ENCODE measurements at places on chromosomes 5 and 9.

DNA sequence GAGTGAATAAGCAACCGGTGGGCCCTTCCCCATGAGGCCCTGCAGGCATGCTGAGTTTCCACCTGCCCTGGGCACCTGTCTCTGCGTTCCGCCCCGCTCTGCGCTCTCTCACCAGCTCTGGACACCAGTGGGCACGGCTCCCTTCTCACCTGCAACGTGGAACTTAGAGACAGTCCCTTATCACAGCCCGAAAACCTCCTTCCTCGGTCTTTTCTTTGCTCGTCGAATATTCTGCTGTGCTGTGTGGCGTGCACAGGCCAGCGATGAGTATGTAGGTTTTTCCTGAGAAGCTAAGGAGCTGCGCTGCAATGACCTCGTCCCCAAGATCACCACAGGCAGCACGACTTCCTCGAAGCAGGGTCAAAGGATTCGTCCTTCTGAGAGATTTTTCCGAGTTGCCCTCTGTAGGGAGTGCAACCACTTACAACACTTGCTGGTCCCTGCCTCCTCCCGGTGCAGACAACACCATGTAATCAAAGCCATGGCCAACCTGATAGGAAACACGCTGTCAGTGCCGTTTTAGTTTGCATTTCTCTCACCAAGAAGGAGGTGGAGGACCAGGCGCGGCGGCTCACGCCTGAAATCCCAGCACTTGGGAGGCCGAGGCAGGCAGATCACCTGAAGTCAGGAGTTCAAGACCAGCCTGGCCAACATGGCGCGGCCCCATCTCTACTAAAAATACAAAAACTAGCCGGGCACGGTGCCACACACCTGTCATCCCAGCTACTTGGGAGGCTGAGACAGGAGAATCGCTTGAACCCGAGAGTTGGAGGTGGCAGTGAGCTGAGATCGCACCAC lies 27.2 kb upstream of the NOTCH1 start:
- DNase-seq, result no peak

DNA sequence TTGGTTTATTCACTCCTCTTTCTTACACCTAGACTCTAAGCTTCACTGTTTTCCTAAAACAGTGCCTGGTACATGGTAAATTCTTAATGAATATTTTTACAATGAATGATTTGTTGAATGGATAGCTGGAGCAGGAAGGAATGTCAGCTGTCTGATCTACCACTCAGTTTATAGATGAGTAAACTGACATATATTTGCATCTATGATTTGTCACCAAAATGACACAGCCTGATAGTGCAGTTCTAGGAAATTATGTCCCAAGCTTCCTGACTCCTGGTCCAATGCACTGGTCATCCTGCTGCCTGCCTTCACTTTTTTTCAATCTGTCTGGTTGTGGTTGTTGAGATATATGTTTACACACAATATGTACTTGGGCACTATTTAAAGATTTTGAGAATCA lies 651.7 kb upstream of the WWC1 start:
- no peak for DNase-seq

- no peak for DNase-seq
Measured at GRCh38 chr9:127233989-127234388, 30.6 kb upstream of the GARNL3 start.

GRCh38 chr9:111917201-111917600 lies 20.6 kb downstream of the UGCG start:
- no peak for DNase-seq

GRCh38 chr5:105565531-105565930 lies 2002.9 kb upstream of the NUDT12 start:
- no peak for DNase-seq

DNA sequence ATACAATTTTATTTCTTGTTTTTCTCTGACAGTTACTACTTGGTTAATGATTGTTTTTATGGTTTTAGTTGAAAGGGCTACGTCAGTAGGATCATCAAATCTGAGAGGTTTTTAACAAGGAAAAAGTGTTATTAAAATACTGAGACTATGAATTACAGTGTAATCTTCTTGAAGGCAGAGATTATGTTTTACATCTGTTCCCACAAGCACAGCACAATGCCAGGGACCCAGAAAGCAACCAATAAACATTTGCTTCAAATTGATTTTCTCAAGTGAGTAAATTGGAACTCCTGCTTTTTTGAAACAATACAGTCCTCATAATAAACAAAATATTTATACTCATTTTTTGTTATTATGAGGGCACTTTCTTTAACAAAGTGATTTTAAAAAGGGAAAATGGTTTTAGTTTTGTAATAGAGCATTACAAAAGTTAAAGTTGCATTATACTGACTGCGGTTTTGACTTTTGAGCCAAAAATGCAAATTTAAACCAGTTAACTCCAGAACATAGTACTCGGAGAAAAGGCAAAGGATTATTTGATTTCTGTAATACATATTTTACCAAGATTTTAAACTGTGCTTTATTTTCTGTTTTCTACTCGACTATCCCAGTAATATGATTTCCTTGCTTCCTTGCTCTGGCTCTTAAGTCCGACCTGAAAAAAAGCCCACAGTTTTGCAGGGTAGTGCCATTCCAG lies 176.9 kb downstream of the GDNF start:
- no peak for DNase-seq

Measured in stimulated activated CD4-positive, alpha-beta T cell treated with anti-CD3 and anti-CD28 coated beads, TNF-alpha, amount 100 ng/mL, for 24 hours (primary cell).